ENCODE measurements at places on chromosomes 6 and 20.

GRCh38 chr6:139337830-139338229 lies 36.6 kb downstream of the CITED2 start:
- DNase-seq, result no peak

DNA sequence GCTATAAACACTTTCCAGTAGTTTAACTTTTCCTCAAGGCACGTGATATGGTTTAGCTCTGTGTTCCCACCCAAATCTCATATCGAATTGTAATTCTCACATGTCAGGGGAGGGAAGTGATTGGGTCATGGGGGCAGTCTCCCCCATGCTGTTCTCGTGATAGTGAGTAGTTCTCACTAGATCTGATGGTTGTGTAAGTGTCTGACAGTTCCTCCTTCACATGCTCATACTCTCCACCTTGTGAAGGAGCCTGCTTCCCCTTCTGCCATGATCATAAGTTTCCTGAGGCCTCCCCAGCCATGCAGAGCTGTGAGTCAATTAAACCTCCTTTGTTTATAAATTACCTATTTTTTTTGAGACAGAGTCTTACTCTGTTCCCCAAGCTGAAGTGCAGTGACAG lies 127.9 kb downstream of the DTNBP1 start:
- DNase-seq, result no peak

DNA sequence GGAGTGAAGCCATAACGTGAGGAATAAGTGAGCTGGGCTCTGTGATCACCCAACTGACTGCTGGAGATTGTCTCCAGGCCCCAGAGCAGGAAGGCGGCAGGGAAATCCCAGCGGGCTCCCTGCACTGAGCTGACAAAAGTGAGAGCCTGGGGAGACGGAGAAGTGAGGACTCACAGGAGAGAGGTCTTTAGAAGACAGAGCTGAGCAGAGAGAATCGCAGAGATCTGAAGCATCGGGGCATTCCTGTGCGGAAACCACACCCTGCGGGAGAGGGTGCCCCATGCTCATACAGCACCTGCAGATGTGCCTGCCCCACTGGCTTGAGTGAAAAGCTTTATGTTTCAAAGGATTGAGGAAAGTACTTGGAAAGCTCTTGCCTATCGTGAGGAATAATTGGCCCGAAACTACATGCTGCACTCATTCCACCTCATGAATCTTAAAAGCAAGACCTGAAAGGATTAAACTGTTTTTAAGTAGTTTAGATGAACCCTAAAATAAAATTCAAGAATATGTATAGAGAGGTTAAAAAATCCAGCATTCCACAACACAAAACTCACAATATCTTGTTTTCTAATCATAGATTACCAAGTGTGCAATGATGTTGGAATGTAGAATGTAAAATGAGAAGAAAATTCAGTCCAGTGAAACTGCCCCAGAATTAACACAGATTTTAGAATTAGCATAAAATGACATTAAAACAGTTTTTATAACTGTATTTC lies 17.7 kb upstream of the THBS2 start:
- DNase-seq, result no peak

DNA sequence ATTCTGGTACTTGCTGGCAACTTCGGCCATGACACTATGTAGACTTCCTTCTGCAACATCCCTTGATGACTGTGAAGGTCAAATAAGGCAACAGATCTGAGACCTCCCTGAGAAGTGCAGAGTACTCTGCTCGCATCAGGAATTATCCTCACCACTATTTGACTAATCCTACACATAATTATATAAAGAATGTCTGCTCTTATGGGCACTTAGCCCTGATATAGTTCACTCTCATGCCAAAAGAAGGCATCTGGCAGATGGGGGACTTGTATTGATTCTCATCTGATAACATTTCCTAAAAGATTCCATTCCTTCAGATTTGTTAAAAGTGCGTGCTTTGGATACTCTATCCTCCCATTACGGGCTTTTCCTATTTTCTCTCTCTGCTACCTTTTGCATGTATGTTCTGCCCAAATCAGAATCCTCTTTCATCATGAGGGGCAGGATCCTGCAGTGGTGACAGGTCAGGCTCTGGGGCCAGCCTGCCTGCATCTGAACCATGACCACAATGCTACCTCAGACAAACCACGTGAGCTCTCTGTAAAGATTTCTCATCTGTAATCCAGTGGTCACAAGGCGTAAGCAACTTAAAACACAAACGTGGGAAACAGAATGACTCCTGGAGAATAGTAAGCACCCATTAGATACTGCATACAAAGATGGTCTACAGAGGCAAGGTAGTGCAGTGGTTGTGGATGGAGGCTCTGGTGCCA lies 134.0 kb downstream of the GJA10 start:
- DNase-seq, result no peak

DNA sequence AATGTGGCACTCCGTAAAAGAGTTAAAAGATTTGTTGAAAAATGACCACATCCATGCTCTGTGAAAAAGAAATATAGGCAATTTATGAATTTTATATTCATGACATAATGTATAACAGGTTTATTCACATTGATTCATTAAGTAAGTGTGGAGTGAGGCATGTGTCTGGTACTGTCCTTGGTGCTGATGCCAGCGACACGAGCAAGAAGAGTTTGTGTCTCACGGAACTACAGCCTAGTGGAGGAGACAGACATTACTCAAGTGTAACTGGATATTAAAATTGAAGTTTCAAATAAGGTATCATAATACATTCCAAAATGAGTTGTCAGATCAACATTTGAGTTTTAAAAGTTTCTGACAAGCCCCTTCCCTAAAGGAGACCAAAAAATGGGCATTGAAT lies 158.2 kb upstream of the PRND start:
- DNase-seq, result no peak

GRCh38 chr6:9399916-9400315 lies 964.6 kb upstream of the SLC35B3 start:
- DNase-seq, result no peak

DNA sequence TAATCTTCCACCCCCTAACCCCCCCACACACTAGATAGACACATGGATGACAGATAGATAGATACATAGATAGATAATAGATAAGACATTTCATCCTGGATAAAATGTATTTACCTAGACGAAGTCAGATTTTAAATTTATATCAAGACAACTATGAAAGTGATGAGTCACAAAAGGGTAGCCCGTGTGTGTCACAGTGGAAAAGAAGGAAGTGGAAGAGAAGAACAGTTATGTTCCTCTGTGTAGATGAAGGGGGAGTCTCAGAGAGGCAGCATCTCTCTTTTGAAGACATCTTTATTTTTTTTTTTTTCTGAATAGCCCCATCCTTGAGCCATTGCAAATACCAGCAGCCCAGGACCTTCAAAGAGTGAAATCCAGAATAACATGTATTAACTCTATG lies 121.7 kb upstream of the VGLL2 start:
- no peak for DNase-seq
